ENCODE measurements at places on chromosomes 4 and X. TPM values are rescaled to one million over a fixed set of nuclear protein-coding genes. Genes with fewer than 3 reads are reported as not detected.

SPOCK3 gene
- not detected for total RNA-seq

RRH gene
- total RNA-seq: not detected

PPEF1 gene
- total RNA-seq: not detected

MAGEA11 gene
- total RNA-seq: not detected

GAGE13 gene
- not detected for total RNA-seq

F8A3 gene
- total RNA-seq: 5.6 TPM

UGT8 gene
- total RNA-seq: 17.2 TPM

DLG3 gene
- 34.2 TPM for total RNA-seq

P2RY10 gene
- not detected for total RNA-seq

CTAG1A gene
- total RNA-seq: not detected

G6PD gene
- 152 TPM for total RNA-seq

MGAT4D gene
- not detected for total RNA-seq

GAGE12D gene
- not detected for total RNA-seq

H2BW2 gene
- total RNA-seq: not detected

SSX4 gene
- total RNA-seq: not detected

IL21 gene
- total RNA-seq: not detected

CT45A7 gene
- total RNA-seq: not detected

MUC7 gene
- not detected for total RNA-seq

SMIM43 gene
- 0.30 TPM for total RNA-seq

SSX1 gene
- total RNA-seq: not detected

JCHAIN gene
- 0.30 TPM for total RNA-seq

RNF150 gene
- 15.5 TPM for total RNA-seq

BMX gene
- total RNA-seq: 0.35 TPM

SPANXC gene
- total RNA-seq: not detected

ASB12 gene
- not detected for total RNA-seq

DUX4 gene
- not detected for total RNA-seq

TASL gene
- not detected for total RNA-seq
